ENCODE measurements at places on chromosomes 5 and 9.

DNA sequence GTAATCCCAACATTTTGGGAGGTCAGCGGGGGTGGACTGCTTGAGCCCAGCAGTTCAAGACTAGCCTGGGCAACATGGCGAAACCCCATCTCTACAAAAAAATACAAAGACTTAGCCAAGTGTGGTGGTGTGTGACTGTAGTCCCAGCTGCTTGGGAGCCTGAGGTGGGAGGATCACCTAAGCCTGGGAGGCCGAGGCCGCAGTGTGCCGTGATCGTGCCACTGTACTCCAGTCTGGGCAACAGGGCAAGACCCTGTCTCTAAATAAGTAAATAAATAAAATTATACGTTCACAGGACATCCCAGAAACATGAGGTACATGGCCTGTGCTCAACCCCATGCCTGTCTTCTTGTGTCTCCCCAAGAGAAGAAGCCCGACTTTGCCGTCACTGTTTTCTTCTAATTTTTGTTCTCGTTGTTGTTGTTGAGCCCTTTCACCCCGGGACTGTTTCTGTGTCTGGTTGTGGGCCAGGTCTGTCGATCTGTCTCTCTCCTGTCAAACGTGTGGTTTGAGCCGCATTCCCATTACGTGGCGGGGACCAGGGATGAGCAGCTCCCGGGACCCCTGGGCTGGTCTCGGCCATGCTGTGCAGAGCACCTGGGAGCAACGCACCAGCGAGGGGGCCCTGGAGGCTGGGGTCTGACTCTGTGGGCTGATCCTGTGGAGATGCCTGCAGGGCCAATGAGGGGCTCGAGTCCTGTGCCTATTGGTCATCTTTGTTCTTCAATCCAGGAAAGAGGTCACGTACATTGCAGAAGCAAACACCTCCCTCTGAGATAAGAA lies 32.2 kb downstream of the NACC2 start:
- DNase-seq = no peak

DNA sequence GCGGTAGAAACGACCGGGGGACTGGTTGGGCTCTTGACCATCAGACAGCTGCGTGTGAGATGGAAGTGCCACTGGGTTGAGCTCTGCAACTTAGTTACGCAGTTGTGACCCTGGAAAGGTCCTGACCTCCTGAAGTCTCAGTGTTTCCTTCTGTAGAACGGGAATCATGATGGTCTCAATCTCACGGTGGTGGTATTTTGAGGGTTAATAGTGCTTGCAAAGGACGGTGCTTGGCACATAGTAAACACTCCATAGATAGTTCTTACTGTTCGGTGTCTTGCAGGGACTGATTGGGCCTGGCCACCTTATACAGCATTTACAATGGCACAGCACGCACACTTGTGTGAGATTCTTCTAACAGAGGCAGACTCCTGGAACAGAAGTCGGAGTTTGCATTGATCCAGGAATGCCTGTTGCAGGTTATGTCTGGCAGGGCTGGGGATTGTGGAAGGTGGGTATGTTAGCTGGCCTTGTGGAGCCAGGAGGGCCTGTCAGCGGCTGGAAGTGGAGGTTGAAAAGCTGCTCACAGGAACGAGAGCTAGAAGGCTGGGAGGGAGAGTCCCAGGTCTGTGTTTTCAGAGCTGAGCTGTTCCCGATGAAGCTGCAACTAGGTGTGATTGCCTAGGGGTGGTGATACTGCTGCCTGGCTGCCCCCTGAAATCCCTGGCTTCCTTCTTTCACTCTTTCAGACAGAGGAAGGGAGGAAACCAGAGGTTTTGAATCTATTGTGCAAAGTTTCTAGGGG lies 962 bp upstream of the TXN start:
- no peak for DNase-seq

DNA sequence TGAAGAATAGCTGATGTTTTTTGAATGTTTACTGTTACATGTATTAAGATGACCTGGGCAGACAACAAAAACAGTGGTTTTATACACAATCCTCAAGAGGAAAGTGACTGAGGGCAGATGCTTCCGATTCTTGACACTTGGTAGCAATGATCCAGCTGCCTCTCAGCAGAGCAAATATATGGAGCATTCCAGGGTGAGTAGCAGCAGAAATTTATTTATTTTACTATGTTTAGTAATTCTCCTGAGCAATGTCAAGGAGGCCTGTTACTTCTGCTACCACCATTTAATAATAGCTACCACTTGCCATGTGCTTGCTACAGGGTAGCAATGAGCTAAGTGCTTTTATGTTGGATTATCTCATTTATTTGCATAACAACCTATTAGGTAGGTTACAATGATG lies 69.1 kb upstream of the NR3C1 start:
- no peak for DNase-seq

GRCh38 chr5:172035049-172035448 lies 28.6 kb upstream of the FBXW11 start:
- no peak for DNase-seq

DNA sequence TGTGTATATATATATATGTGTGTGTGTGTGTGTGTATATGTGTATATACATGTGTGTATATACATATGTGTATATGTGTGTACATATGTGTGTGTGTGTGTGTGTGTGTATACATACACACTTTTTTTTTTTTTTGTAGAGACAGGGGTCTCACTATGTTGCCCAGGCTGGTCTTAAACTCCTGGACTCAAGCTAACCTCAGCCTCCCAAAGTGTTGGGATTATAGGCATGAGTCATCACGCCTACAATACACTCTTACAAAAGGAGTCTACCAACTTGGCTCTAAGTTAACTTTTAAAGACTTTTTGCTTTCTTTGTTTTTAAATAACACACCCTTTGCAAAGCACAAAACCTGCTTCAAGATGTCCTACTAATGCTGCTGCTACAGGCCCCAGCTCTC lies 2.1 kb downstream of the C9orf78 start:
- DNase-seq = no peak

GRCh38 chr5:33010846-33011245 lies 299.7 kb downstream of the NPR3 start:
- no peak for DNase-seq

GRCh38 chr9:106487266-106487665 lies 375.7 kb upstream of the ZNF462 start:
- DNase-seq = no peak

DNA sequence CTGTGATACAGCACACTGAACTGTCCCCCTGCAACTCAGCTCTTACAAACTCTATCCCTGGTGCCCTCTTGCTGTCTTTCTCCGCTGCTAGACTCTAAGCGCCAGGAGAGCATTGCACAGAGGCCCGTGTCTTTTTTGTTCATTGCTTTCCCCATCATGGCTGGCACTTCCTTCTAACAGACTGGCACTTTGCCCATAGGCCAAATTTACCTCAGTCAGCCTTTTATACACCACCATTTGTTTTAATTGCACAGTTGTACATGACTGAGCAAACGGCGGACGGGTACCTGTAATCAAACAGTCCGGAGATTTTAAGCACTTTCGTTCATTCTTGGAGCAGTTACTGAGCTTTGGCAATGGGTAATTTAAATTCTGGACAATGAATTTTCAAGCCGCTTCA lies 102.2 kb upstream of the CLINT1 start:
- DNase-seq = no peak

GRCh38 chr5:54257366-54258118 lies 52.8 kb downstream of the ARL15 start:
- no peak for DNase-seq

DNA sequence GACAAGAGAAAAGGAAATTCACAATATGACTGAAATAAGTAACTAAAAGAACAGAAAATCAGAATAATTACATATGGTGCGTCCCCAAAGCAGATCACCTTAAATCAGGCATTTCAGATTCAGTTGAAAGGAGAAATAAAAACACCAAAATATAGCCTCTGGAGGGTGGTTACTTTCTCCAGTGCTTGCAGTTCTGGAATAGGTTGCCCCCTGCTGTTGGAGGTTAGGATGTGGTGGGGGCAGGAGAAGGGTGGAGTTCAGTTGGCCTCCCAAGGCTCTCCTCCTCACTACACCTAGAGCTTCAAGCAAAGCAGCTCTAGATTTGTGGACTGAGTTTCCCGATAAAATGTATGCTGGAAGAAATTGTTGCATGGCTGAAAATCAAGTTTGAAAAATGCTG lies 338.2 kb upstream of the TLE4 start:
- DNase-seq = no peak

DNA sequence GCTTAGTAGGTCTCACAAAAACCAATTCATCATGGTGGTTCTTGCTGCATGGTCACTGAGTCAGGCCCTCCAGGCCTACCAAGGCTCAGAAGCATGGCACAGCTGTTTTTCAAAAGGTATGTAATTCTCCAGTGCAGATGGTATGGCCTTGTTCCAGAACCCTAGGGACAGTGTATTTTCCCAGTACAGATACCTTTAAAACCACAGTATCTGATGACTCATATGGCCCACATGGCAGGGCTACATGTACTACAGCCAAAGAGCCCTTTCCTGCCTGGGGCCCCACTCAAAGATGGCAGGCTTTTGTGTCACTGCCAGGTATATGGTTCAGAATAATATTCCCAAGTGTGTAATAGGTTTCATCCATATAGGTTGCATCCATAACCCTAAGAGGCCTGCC lies 16.5 kb downstream of the CSF2 start:
- peak; percentile 26 for DNase-seq

DNA sequence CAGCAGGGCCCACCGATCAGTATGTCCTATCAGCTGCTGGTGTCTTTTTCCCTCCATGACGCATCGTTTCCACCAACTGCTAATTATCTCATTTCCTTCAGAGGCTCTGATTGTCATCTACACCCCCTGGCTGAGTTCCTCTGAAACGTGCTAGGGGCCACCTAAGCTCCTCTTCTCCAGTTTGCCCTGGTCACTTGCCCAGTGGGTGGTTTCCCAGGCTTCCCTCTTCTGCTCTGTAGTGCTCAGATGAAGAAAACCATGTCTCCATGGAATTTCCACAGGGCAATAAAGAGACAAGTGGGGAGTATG lies 65.3 kb downstream of the TSTD2 start:
- DNase-seq = no peak

- DNase-seq = no peak
Measured at GRCh38 chr9:38007016-38007415, 62.0 kb downstream of the SHB start.

DNA sequence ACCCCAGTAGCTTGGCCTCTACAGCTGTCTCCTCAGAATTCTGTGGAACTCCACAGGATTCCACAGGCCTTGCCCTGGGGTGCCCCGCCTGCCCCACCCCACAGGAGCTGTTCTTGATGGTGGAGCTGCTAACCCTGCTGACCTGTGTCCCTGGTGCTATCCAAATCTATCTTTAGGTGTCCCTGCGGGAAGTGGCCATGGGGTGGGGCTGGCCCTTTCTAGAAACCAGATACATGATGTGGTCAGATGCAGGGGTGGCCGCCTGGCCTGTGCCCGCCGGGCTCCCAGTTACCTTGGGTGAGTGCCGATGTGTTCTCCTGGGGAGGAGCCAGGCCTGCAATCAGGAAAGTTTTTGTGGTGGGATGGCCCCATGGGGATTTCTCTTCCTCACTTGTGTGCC lies 34.2 kb downstream of the WNK2 start:
- DNase-seq = no peak

DNA sequence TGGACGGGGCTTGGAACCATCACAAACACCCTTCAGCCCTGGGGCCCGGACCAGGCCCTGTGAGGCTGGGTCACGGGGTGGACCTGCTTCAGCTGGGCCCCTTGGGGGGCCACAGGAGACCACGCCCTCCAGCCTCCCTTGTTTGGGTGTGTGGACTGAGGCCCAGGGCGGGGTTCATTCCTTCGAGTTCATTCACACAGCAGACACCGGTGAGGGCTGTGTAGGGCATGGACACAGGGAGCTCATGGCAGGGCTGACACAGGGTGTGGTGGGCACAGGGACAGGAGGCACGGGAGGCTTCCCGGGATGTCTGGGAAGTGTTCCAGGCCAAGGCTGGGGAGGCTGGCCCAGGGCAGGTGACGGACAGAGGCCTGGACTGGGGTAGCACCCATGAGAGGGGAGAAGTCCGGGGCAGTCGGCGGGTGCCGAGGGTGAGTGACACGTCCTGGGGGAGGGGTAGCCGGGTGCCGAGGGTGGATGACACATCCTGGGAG lies 8.9 kb downstream of the DNLZ start:
- DNase-seq = no peak

DNA sequence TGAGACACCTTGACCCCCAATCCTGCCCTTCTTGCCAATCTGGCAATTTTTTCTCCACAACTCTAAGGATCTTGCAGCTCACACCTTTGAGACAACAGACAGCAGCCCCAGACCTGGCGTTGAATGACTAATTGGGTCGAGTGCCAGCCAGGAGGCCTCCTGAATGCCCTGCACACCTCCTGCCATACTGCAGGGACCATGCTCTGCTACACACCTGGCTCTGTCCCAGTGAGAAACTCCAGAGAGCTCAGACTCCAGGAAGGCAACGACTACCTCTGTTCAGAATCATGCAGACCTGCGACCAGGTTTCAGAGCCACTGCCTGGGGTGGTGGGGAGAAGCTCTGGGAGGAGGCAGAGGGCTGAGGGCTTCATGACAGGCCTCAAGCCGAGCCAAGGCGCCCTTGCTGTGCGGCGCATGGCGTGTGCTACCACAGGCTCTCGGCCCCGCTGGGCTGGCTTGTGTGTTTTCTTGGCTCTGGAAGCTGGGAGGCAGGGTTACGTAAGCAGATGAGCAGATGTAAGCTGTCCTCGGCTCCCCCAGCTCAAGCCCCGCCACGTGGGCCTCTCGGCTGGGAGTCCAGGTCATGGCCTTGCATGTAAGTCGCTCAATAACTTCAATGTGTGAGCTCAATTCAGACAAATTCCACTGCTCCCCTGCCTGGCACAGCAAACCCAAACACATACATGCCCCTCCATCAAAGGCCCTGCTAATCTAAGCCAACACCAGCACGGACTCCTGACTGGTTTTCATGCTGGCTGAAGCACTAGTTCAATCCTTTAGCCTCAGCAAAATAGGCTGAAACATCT lies 27.5 kb downstream of the B4GALT1 start:
- peak; percentile 89 for DNase-seq

DNA sequence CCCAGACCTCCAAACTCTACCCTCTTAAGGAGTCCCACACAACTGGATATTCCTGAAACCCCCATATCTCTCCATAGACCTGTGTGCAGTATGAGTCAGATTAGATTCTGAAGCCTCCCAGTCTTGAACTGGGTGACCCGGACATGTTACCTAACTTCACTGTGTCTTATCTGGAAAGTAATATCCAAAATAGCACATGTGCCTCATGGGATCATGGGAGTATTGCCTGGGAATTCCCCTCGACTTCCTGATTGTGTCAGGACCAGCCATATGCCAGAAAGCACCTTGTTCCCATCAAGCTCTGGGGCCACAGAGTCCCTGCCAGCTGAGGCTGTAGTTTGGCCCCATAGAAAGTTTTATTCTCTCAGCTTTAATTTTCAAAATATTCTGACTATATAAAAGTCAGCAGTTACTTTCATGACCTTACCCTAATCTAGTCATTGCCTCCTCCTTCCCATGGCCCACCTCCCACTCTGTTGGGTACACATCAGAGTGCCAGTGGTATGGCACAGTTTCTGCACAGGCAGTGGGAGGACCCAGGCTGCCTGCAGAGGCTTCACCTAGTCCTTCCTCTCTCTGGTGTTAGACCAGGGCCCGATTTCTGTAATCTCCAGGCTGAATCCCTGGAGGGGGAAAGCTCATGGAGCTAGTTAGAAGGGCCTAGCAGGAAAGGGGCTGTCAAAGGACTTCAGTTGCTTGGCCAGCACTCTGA lies 19.5 kb upstream of the B4GALT1 start:
- DNase-seq = no peak

GRCh38 chr5:133713751-133714150 lies 101.4 kb upstream of the FSTL4 start:
- no peak for DNase-seq

Measured in NCI-H446 (cell line).